Epithelial cell of umbilical artery (primary cell): ENCODE measurements at places on chromosomes 11 and 22. TPM values are rescaled to one million over a fixed set of nuclear protein-coding genes. Genes with fewer than 3 reads are reported as not detected.

The PATE1 gene
- not detected in 2 replicates for total RNA-seq

The YPEL4 gene
- under 0.01 TPM in 1 of 2 replicates, not detected in the other for total RNA-seq

The NLRX1 gene
- total RNA-seq, result 10.5 and 14.6 TPM in 2 replicates

The VSIG2 gene
- 0.46 TPM in 1 of 2 replicates, not detected in the other for total RNA-seq

The ACR gene
- not detected in 2 replicates for total RNA-seq
